Bronchial epithelial cell (primary cell): ENCODE measurements at places on chromosomes 1 and 21. TPM values are rescaled to one million over a fixed set of nuclear protein-coding genes. Genes with fewer than 3 reads are reported as not detected.
A peak's percentile ranks its signal among the peaks of the same experiment; 100 is the strongest.

The XCL1 gene
- total RNA-seq, result not detected in 2 replicates

The CLCA4 gene
- total RNA-seq, result 12.1 and 45.8 TPM in 2 replicates

The CRP gene
- not detected in 2 replicates for total RNA-seq

DNA sequence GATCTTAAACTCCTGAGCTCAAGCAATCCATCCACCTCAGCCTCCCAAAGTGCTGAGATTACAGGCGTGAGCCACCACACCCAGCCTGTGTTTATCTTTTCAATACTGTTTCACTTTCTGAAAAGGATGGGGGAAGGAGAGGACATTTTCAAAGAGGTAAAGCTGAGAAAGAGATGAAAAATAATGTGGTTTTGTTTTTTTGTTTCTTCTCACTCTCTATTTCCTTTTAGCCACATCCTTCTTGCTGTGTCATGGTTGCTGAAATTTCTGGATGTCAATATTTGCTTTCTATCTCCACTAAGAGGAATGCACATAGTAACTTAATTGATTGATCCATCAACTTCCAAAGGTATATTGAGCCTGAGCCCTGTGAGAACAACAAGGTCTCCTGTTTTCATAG lies 6.4 kb upstream of the C1orf21 start:
- DNase-seq, result no peak

GRCh38 chr1:160406131-160406968 lies 6.0 kb downstream of the VANGL2 start:
- peak; percentile 52 for DNase-seq

DNA sequence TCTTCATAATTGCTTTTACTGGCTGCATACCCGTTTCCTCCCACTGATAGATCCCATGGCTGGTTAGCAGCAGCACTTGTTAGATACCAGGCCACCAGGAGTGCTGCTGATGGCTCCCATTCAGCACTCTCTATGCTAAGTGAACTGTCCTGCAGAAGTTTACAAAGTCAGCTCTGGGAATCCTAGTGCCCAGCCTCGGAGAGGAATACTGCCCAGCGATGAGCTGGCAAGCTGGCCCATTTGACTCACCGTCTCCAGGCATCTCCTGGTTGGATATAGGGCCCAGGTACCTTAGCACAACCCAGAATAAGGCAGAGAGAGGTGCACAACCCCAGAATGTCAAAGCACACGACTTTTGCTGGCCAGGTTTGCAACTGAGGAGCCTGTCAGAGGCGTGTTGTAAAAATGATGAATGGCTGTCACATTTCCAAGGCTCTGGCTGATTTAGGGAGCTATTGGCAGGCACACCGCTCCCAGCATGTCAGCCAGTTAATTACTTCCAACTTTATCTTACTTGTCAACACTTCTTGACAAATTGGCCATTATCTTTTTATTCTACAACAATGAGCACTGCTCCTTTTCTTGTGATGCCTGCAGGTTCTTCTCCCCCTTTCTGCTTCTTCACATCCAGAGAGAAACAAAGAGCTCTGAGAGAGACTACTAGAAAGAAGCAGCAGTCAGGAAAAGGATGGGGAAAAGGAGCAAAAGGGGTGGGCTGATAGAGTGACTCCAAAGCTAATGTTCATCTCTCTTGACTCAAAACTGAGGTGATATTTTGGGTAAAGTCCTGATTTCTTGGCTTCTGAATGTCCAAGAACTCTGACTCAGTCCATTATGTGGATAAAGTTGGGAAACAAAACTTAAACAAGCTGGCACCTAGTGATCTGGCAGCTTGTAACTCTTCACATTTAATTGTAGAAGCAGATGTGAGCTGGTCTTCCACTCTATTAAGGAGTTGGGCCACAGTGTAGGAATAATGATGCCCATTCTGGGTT lies 10.8 kb upstream of the ANGPTL7 start:
- no peak for DNase-seq
